HL-60 (cell line): ENCODE measurements at places on chromosomes 11 and 22.

DNA sequence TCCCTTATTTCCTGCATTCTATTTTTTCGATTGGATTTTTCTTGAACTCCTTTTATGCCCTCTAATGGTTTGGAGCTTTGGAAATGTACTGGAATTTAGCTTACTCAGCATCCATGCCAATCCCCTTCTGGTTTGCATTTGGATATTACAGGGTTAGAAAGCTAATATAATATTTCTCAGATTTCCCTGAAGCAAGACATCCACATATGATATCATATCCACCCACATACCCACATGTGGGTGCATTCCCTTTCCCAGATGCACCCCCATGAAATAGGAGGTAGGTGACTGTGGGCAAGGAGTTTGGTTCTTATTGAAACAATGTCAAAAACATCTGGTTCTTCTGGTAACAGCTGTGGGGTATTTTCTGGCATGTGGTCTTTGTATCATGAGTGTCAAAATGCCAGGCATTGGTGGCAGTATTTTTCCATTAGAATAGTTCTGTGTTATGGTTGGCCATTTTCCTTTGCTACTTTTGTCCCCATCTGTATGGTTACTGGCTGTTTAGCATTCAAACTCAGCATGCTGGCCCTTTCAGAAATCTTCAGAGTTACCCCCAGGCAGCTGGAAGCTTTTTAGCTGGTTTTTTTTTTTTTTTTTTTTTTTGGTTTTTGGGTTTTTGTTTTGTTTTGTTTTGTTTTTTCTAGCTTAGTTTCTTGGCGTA is 32.7 kb upstream of the DDX10 start:
- DNase-seq: no peak

DNA sequence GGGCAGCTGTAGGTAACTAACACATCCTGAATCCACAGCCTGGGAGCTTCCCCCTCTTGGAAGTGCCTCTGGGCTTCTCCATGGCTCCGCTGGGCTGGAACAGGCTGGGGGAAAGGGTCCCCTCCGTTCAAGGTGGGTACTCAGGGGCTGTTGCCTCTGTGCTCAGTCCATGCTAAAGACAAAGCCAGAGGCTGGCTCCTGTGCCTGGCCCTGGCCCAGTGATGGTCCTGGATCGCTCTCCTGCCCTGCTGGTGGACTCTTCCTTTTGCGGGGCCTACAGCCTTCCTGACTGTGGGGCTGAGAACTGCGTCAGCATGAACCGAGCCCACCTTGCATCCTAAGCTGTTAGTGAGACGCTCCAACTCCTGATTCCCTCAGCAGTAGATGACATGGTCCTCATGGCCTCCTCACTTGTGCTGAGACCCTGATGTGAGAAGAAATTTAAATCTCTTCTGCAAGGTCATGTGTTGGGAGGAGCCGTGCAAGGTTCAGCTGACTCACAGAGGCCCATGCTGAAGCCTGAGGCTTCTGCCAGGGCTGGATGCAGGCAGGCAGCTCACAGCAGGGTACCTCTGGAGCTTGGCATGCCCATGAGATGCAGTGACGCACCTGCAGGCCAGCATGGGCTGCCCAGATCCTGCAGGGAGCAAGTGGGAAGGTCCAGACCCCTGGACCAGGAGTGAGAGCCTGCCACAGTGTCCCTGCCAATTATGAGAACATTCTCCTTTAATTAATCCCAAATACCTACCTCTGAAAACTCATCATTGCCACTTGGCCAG is 1285.5 kb downstream of the TBC1D22A start:
- DNase-seq: no peak

DNA sequence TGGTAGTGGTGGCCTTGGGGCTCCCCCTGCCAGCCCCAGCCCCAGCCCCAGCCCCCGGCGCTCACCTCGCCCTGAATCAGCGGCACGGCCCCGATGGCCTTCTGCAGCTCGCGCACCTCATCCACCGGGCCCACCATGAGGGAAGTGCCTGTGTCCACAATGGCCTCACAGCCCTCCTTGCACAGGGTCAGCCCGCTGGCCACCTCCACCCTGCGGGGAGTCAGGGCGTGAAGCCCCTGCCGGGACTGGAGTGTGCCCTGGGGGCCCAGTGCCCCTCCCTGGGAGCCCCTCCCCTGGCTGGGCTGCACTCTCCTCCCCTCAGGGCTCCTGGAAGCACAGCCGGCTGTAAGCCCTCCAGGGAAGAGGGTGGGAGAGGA is 3.5 kb upstream of the IFITM10 start:
- no peak for DNase-seq

GRCh38 chr22:28505416-28506149 is 174.1 kb downstream of the TTC28 start:
- no peak for DNase-seq

DNA sequence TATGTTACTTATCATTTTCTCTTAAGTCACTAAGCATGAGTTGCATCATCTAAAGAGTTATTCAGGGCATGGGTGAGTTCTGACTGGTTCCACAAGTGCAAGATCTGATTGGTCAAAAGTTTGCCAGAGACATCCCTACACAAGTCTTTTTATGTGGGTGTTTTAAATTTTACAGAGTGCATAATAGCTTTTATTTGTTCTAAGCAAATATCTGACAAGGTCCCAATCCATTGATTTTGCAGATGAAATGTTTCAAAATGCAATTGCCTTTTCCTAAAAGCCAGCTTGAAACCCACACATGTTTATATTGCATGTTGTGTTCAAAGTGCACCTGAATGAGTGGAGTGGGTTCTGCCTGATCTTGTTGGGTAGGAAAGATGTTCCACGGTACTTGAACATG is 101.7 kb upstream of the PAX6 start:
- DNase-seq: no peak

GRCh38 chr11:128468111-128468510 is 119.2 kb downstream of the ETS1 start:
- DNase-seq: no peak

- DNase-seq: no peak
Observed at GRCh38 chr11:70680781-70681281, 282.5 kb downstream of the CTTN start.

DNA sequence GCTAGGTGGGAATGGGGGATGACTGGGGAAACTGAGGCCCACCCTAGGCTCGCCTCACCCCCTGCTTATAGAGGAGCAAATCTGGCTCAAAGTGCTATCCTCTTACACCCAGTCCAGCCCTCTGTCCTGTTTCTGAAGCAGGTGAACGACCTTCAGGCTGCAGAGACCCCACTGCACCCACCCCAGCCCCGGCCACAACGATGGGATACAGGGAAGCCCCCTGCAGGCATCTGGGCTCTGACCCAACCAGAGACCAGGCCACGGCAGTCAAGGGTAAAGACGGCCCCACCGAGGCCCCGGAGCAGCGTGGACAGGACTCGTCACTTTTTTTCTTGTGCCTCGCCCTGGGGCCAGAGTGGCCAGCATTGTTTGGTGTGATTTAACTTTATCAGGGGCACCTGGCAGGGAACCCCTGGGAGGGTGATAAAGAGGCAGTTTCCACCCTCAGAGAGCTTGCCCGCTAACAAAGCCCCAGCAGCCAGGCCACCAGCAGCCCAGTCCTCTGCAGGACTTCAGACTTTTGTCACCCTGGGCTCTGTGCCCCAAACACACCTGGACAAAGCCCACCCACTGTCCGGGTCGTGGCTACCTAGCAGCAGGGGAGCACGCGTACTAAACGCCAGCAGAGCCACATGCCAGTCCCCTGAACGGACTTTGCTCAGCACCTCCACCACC is 612.6 kb downstream of the TBC1D22A start:
- no peak for DNase-seq

- DNase-seq: no peak
Observed at GRCh38 chr11:29328961-29329441, 687.8 kb downstream of the KCNA4 start.

DNA sequence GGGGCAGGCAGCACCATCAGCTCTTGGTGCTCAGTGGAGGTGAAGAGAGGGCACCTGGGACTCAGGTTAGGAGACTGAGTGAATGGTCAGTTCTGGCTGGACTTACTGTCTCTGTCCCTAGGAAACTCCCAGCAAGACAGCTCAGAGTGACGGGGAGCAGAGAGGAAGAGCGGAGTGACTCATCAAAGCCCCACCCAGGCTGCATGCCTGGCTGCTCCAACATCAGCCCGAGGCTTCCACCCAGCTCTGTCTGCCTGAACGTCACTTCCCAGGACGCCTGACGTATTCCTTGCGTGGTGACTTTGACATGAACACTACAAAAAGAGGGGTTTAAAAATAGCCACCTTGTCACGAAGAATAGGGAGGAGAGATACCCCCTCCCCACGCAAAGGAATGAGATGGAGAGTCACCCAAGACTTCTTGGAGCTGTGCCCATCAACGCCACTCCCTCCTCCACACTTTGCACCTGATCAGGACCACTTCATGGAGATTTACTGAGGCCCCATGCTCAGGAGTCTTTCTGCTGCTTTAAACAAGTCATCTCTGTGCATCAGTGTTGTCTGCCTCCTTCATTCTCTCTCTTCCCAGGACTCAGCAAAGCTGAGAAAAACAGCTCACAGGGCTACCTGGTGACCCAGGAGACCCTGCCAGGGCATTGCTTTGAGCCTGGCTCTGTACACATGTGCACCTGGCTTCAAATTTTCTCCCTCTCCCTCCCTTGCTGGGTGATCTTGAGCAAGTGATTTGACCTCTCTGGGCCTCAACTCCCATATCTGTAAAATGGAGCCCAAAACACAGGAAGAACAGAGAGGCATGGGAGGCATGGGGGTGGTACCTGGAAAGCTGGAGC is 83.1 kb downstream of the MN1 start:
- no peak for DNase-seq

DNA sequence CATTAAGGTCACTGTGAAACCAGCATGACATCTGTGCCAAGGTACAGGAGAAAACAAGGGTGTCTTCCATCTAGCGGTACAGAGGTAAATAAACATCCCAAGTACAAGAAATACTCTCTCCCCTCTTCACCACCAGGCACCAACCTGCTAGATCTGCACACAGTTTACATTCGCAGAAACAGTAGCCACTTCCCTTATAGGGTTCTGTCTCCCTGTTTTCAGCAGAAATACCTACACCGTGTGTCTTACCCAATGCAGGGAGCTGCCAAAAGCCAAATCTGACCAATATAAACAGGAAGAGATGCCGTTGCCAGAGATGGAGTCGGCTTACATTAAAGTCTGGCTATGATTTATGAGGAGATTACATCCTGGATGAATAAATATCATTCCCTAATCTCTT is 1.2 kb downstream of the SCN4B start:
- no peak for DNase-seq

DNA sequence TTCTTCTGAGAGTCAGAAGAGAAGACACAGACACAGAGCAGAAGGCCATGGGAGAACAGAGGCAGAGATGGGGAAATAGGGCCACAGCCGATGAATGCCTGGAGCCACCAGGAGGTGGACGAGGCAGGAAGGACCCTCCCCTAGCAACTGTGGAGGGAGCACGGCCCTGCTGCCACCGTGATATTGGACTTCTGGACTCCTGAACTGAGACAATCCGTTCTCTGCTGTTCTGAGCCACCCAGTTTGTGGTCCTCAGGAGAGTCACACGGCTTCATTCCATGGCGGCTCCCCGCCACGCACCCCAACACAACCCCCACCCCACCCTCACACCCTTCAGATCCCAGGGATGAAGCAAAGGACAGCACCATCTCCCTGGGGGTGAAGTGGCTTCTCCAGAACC is 338.1 kb downstream of the CTTN start:
- DNase-seq: no peak

- no peak for DNase-seq
Observed at GRCh38 chr22:46025225-46025972, 48.4 kb upstream of the WNT7B start.

DNA sequence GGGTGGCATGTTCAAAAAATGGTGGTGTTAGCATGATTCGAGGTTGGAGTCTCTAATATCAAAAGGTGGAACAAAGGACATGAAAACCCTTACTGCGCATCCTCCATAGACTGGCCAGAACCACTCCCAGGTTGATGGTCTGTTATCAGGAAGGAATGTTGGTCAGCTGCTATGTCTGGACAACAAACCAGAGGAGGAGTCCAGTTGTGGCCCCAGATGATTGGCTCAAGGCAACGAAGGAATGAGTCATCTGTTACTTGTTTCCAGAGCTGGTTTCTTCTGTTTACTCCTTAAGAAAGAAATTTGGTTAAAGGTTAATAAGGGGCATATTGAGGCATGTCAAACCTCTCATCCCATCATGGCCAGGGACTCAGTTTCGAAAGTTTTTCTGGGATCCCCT is 56.8 kb upstream of the GRIA4 start:
- no peak for DNase-seq

DNA sequence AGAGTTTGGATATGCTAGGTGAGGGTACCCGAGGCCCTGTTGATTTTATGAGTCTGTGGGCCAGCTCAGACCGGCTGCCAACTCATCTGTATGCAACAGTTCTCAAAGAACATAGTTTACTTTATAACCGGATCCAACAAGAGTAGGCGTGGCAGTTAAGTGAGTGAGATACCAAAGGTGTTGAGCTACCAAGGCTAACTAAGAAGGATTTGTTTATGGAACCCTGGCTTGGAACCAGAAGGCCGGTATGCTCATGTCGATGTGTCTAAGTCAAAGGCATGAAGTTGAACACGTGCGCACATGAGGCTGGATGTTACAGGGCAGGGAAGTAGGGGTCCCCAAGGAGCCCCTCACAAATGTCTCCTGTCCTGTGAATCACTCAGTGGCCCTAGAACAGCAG is at the start of gene KCNJ1:
Gene KCNJ1, minus strand, starts transcription at position 20 of the 400 bp plus-strand sequence. CDS start 27,053 bp downstream, outside the sequence.
- no peak for DNase-seq

- DNase-seq: no peak
Observed at GRCh38 chr11:48087974-48088681, 107.8 kb downstream of the PTPRJ start.

- no peak for DNase-seq
Observed at GRCh38 chr11:36274414-36274813, 14.8 kb downstream of the COMMD9 start.

DNA sequence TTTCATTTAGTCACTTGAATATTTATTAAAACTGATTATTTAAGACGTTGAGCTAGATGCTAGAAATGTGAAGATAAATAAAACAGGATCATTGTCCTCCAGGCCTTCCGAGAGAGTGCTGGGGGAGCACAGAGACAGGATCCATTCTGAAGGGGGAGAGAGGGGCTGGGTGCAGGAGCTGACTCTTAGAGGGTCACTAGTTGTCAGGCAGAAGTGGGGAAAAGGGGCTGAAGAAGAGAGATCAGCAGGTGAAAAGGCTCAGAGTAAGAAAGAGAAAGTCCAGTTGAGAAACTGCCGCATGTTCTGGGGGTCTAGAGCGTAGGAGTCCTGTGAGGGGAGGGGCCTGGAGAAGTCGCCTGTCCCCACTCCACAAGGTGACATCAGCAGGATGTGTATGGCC is 206.2 kb upstream of the SNX19 start:
- DNase-seq: no peak
